ENCODE measurements at places on chromosomes 7 and 10. TPM values are rescaled to one million over a fixed set of nuclear protein-coding genes. Genes with fewer than 3 reads are reported as not detected.

DNA sequence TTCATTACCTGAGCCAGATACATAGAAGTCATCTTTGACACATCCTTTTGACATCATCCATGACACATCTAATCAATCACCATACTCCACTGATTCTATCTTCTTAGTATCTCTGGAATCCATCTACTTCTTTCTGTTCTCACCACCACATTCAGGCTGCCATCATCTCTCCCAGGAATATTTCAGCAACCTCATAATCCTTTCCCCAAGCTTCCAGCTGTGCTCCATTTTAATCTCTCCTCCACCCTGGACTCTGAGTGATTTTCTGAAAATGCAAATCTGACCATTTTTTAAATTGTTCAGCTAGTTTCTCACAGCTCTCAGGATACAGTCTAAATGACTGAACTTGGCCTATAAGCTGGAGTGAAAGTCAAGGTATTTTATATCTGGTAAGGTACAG lies 2.5 kb upstream of the BTRC start:
- no peak for DNase-seq

GRCh38 chr10:30027057-30028005 lies 32.1 kb downstream of the JCAD start:
- DNase-seq = peak; percentile 52

GRCh38 chr7:142871260-142872105 lies 14.1 kb downstream of the TRPV6 start:
- DNase-seq = no peak

GRCh38 chr7:33143996-33144718 lies 14.8 kb downstream of the BBS9 start:
- no peak for DNase-seq

DNA sequence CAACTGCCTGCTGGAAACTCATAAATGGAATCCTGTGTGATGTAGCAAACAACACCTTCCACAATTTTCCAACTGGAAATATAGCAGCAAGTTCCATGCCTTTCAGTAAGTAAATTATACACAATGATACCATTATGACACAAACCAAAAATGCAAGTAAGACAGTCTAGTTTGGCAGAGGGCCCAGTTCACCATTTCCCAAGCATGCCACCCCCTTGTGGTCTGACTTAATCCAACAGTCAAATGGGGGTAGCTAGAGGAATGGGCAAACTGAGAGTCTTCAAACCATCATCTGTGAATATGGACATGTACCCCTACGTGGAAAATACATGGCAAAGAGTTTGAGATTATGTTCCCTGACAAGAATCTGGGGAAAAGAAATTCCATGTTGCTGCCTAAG lies 137.6 kb upstream of the VWC2 start:
- no peak for DNase-seq

DNA sequence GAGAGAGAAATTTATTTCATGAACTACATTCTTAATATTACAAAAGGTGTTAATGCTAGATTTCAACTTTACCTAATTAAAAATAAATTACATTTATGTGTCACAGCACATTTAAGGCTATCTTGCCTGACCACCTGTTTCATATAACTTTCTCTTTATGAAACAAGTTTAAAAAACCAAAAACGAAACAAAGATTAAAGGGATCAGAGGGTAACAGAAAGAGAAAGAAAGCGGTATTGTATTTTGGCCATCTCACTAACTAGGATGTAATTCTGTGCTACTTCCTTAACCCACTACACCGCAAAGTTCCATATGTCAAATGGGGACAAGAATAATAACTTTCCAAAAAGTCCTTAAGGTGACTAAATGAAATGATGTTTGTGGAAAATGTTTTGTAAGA lies 6.3 kb upstream of the RHOBTB1 start:
- DNase-seq = no peak

DNA sequence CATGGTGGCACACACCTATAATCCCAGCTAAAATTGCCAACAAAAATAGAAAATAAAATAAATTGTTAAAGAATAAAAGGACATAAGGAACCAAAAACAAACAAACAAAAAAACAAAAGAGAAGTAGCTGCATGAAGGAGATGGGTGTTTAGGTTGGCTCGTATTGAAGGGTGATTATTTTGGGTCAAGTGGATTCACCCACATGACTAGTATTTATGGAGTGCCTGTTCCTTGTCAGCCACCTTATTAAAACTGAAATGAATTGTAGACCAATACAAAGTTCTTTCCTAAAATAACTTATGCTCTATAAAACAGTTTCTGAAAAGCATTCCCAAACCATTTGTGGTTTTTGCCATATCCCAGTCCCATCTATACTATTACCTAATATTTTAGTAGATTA lies 138.7 kb downstream of the BTAF1 start:
- DNase-seq = no peak

DNA sequence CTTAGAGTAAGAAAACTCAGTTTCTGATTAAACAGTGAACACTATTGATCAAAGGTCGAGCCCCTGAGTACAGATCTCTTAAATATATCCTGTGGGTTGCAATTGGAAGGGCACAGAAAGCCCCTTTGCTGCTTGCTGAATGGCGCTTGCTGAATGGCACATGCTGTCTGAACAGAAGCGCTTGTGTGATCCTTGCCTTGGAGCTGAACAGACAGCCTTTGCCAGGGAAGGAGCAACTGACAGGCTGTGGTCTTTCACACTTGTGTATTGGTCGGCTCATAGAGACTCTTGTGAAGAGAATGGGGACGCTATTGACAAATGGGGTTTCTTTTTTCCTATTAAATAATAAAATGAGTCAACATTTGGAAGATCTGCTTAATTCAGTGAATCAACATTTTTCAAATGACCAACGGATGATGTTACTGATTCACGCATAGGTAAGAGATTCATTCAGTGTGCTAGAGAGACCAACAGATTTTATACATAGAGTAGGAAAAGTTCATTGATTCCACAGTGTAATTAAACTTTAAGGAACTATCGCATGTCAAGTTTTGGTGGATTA lies 99.4 kb upstream of the TNS3 start:
- DNase-seq = no peak

DNA sequence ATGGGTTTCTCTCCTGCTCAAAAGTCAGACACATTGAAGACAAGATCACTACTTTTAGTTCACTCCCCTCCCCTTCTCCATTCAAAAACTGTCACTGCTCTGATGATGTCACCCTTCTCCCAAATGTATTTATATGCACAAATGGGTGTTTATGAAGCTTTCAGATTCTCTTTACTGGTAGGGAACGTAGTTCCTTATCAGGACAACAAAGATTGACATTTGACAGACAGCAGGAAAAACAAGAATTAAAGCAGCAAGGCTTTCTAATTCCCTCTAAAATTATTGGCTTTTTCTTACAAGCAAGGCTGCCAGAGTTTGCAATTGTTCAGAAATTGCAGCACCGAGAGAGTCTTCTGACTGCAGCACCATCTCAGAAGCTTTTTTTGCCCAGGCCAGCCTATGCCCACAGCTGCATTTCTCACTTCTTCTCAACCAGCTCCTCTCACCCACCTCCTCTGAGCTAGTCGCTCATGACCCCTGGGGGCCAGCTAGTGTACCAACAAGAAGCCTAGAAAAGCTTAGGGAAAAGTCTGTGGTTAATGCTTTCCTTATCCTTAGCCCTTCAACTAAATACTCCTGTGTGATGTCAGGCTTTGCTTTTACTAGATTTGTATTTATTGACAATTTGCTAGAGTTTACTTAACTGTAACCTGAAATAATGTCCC lies 265.1 kb downstream of the HTR7 start:
- DNase-seq = peak; percentile 26

DNA sequence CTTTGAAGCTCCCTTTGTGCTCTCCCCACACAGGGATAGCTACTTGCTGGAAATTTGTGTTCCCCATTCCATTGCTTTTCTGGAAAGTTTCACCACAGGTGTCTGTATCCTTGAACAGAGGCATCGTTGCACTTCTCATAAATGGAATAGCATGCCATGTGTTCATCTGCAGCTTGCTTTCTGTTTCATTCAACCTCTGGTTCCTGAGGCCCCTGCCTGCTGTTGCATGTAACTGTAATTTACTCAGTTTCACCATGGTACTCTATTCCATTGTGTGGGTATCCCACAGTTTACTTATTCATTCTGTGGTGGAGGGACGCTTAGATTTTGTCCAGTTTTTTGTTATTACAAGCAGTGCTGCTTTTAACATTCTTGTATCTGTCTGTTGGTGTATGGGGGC lies 32.0 kb downstream of the EEPD1 start:
- DNase-seq = no peak

- DNase-seq = no peak
Observed at GRCh38 chr10:122352817-122353525, 21.5 kb upstream of the PLEKHA1 start.

DNA sequence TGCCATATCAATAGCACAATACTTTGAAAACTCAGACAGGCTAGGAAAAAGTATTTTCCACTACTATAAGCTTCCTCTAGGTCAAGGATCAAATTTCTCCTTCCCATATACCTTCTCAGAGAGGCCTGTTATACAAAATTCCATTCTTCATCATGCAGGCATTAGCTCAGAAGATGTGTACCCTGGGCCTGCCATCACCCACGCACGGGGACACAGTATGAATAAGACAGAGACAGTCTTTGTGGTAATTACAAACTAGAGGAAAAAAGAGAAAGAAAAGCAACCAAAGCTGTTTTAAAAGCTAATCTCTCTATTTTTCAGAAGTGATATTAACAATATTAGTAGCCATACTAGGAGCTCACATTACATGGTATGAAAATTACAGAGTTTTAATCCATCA lies 236.8 kb upstream of the AOAH start:
- no peak for DNase-seq

GRCh38 chr10:52665821-52666220 lies 106.8 kb downstream of the MBL2 start:
- DNase-seq = no peak

- DNase-seq = no peak
Observed at GRCh38 chr7:69537691-69538090, 60.6 kb upstream of the AUTS2 start.

DNA sequence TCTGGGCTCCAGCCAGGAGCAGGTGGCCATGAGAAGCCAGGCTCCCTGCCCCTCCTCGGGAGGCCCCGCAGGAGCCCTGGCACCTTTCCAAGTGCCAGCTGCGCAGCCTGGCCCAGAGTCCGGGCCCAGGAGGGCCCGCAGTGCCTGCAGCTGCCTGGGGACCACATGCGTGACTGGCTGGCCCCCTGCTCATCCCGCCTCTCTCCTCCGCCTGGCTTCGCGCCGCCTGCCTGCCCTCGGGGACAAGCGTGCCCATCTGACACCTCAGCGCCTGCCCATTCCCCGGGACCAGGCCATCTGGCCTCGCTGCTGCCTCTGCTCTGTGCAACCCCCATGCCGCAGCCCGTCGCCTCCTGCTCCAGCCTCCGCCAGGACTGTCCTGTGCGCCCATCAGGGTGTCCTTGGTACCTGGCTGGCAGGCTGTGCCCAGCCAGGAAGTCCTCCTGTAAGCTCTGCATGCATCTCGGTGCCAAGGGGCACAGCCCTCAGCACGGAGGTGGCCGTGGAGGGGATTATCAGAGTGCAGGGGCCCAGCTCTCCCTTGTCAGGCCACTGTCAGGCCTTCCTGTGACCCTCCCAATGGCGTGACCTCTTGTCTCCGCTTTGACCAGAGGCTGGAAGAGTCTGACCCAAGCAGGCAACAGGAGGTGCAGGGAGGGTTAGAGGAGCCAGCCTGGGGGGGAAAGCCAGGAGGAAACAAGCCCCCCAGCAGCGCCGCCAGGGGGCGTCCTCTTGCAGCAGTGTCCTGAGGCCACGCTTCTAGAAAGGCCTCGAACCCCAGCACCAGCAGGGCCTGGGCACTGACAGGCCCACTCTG lies 50.5 kb downstream of the TMEM209 start:
- no peak for DNase-seq

GRCh38 chr7:26397796-26398426 lies 106.2 kb downstream of the SNX10 start:
- peak; percentile 59 for DNase-seq

- DNase-seq = no peak
Observed at GRCh38 chr7:106603346-106603745, 57.6 kb downstream of the CCDC71L start.

DNA sequence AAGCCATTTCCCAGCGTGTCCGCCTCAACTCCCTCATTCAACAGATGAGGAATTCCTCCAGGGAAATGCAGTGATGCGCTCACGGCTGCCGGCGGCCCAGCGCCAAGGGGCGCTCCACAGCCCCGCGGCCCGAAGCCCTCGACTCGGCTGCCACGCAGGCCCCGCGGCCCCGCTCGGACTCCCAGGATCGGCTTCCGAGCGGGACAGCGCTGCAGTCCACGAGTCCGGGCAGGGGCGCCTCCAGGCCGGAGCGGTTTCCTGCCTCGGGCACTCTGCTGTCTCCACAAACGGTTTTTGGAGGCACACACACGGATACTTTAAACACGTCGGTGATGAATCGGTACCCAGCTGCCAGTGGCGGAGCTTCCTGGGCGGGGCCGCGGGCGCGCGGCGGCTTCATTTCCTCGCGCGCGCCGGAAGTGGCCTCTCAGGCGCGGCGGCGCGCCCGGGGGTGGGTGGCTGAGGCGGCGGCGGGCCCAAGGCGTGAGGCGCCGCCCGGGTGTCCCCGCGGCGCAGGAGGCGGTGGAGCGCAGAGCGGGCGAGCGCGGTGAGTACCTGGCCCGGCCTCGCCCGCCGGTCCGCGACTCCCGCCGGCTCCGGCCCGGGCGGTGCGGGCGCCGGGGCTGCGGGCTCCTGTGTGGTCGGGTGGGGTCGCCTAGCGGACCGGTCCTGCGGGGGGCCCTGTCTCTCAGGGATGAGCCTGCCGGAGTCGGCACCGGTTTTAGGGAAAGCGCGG lies at the start of gene CSGALNACT2:
Gene CSGALNACT2 (plus strand): TSS at position 425 of the 736 bp plus-strand sequence. CDS start 16,705 bp downstream, outside the sequence.
- peak; percentile 82 for DNase-seq

GRCh38 chr10:26093229-26093628 lies 123.3 kb upstream of the GAD2 start:
- DNase-seq = no peak

GRCh38 chr7:110307776-110308175 lies 783.2 kb upstream of the LRRN3 start:
- no peak for DNase-seq

- no peak for DNase-seq
Observed at GRCh38 chr10:92758594-92758993, 68.8 kb downstream of the HHEX start.

- DNase-seq = no peak
Observed at GRCh38 chr10:47361293-47361692, 13.1 kb downstream of the RBP3 start.

Gene ELN
- total RNA-seq = 10.3 TPM

Gene WAPL
- total RNA-seq = 32.8 TPM

Gene MMP21
- not detected for total RNA-seq

Gene TBXAS1
- 8.4 TPM for total RNA-seq

Gene PVRIG
- 1.1 TPM for total RNA-seq

Gene EBF3
- 0.40 TPM for total RNA-seq

Gene PMS2
- total RNA-seq = 10.6 TPM

Gene SORCS3
- not detected for total RNA-seq

Gene BEND7
- 23.7 TPM for total RNA-seq

Gene SERPINE1
- 3.1 TPM for total RNA-seq

Gene TMEM26
- total RNA-seq = 0.75 TPM

Gene HERC4
- total RNA-seq = 63.9 TPM
